Smooth muscle cell of the brain vasculature (primary cell): ENCODE measurements at places on chromosomes 7 and 10.

GRCh38 chr7:45975367-45975766, 54.3 kb upstream of the IGFBP3 start:
- no peak for DNase-seq

DNA sequence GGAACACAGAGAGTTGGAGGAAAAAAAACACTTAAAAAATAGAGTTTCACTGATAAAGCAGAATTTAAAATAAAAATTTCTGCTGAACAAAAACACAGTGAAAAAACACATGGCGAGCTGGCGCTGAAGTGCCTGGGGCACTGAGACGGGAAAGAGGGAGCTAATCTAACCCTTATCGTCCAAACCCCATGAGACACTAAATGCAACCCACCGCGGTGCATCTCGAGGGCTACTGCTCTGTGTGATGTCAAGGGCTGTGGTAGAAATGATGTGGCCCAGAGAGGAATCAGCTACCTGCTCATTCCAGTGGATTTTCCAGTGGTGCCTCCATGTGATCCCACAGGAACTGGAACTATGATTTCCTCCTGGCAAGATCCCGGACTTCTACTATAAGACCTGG, 499.3 kb downstream of the SUGCT start:
- no peak for DNase-seq

GRCh38 chr7:40490603-40490924, 355.8 kb downstream of the SUGCT start:
- DNase-seq: no peak

DNA sequence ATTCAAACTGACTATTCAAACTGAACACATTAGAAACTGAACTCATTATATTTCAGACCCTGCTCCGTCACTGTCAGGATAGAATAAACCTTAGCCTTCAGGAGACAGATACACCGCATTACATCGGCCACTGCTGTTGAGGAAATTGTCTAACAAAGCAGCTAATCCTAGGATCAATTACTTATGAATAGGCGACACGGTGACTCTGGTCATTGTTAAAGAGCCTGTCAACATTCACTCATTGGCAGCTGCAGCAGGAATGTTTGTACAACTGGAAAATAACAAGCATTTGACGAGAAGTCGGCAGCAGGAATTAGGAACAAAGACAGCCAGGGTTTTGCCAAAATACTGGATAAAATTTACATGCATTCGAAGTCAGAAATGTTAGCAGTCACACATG, 112.0 kb upstream of the MKX start:
- no peak for DNase-seq

DNA sequence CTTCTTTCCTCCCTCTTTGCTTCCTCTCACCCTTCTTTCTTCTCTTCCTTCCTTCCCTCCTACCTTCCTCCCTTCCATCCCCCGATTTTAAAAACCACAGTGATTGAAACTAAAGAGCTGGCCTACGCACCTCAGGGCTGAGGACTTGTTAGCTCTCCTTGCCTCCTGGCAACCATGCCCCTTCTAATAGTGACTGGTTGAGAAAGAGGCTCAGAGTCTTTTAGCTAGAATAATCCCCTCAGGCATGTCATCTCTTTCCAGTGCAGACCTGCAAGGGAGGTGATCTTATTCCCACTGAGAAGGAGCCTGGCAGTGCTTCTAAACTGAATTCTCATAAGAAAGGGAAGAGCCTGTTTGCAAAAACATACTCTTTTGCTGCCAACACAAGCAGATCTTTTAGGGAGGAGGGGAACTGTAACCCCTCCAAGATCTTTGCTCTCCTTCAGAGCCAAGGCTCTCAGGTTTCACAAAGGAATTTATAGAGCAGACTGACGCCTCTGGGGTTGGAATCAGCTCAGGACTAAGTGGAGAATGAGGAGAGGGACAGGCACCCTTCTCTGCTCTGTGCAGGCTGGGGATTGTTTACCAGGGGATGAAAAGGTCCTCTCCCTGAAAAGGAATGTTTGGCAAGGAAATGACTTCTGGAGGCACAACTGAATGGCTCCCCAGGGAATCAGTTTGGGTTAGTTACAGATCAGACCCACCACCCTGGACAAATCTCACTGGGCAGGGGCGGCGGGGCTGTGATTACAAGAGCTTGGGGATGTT, 9.4 kb upstream of the ANKRD1 start:
- peak; percentile 63 for DNase-seq

GRCh38 chr10:124166431-124167125, 73.2 kb upstream of the CHST15 start:
- DNase-seq: no peak

GRCh38 chr7:91162436-91162835, 101.8 kb upstream of the FZD1 start:
- no peak for DNase-seq

DNA sequence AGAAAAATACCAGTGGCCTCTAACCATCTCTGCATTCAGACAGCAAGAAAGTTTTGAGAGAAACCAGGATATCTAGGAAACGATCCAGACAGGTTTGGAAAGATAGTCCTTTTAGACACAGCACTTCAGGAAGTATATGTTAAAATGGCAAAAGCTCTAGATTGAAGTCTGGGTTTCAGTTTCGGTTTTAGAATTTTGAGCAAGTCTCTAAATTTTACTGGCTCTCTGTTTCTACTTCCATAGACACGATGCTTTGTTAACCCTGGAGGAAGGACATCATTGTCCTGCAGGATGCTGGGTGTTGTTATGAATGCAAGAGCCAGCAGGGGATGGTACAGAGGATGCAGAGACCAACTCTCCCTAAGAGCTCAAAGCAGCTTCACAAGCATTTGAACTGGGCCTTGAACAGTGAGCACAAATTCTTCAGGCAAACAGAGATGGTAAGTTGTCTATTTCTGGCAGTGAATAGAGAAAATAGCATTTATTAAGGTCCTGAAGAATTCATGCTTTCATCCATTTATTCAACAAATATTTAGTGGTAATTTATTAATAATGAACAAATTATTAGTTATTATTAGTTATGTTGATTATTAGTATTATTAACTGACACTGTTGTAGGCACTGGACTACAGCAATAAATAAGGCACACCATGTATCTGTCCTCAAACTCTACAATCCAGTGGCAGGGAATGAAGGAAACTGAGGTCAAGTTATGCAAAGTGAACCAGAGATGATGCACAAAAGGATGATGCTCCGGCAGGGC, 152.7 kb upstream of the NRP1 start:
- DNase-seq: no peak

- DNase-seq: no peak
Observed at GRCh38 chr10:124129471-124129870, 36.1 kb upstream of the CHST15 start.

GRCh38 chr10:124072106-124072505, 21.3 kb downstream of the CHST15 start:
- DNase-seq: no peak

GRCh38 chr7:80499350-80499953, 12.4 kb downstream of the GNAT3 start:
- peak; percentile 68 for DNase-seq

DNA sequence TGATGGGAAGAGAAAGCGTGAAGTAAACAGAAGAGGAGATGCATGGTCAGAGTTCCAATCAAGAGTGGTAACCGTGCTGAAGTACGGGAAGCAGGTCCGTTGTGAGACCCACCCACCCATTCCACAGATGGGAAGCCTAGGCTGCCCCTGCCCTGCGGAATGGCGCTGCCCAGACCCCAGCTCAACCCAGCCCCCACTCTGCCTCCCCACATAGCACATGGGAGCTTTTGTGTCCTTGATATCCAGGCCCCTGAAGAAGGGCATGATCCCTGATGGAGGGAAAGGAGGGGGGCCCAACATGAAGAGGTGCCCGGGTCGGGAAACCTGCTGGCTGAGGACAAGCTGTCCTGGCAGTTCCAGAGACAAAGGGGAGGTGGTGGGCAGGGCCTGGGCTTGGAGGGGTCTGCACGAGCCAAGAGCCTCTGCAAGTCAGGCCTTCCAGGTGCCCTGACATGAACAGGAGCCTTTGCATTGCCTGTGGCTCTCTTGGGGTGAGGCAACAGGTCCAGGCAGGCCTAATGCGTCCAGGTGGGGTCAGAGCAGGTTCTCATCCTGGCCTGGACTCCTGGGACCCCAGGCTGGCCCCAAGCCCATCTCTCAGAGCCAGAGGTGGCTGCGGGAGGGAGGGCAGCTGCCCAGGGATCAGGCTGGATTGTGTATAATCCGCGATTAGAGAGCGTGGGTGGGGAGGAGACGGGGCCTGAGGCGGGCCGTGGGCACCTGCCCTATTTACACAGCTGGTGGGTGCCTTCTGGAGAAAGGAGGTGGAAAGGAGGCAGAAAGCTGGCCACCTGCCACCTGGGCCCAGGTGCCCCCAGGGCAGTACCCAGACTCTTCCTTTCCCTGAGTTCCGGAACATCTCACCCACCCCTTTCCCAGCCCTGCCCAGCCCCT, 23.5 kb downstream of the YKT6 start:
- DNase-seq: no peak

DNA sequence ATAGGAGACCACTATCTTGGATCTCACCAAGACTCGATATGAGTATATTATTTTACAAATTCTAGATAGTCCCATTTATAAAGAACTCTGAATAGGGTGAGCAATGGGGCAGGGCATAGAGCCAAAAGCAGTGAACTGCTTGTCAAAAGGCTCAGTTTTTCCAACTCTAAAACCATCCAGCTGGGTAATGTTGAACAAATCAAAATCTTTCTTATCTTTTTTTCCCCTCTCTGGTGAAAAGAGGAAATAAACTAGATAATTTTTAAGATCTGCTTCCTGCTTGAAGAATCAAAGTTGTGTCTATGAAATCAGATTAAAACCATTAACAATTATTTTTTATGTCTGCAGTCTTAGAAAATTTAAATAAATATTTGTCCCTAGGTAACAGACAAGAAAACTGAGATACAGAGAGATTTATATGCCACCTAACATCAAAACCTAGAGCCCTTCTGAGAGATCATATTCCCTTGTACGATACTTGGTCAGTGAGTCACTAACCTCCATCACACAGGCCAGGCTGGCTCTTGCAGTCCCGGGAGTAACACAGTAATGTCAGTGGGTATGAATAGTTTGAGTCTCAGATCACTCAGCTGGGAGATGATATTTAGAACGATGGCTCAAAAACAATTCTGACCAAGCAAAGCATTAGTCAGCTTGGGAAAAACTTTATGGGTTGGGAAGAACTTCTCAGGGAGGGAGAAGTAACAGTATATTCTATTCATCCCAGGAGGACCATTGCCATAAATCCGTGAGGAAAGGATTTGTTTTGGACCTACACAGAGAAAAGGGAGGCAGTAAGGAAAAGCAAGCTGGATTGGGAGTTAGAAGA, 178.8 kb downstream of the REEP3 start:
- peak; percentile 87 for DNase-seq

- no peak for DNase-seq
Observed at GRCh38 chr7:140084972-140085371, 22.2 kb upstream of the PARP12 start.

DNA sequence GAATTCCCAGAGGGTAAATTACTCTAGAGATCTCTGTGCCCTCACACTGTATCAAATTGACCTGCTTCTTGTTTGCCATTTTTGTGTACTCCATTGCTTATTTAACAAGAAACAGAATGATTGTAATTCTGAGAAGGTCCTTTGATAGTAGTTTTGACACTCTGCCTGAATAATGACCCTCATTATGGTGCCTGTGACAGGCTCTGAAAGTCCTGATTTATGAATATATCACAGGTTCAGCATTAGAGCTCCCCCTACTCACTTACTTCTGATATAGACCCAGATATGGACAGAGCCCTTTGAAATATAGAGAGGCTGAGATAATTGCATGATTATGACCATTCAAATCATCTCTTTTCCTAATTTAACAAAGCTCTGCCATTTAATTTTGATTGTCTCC, 465.2 kb downstream of the MDFIC start:
- DNase-seq: no peak

DNA sequence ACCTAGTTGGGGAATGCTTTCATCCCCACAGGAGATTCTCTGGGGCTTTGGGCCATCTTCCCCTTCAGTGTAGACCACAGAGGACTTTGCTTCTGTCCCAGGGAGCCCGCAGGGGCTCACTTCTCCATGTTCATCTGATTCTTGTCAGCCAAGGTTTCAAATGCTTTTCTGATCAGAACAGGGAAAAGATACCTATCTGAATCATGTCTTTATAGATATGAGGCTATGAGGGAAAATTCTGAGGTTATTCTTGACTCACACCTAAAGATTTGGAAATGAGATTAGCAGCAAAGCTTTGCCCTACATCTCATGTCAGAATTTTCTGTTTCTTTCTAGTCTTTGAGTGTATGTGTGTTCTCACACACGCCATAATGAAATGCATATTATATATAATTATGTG, 53.3 kb downstream of the FIGNL1 start:
- no peak for DNase-seq

GRCh38 chr10:119360181-119360921, 153.0 kb downstream of the GRK5 start:
- DNase-seq: no peak

GRCh38 chr10:43884501-43885105, 235.9 kb upstream of the ZNF32 start:
- DNase-seq: no peak

DNA sequence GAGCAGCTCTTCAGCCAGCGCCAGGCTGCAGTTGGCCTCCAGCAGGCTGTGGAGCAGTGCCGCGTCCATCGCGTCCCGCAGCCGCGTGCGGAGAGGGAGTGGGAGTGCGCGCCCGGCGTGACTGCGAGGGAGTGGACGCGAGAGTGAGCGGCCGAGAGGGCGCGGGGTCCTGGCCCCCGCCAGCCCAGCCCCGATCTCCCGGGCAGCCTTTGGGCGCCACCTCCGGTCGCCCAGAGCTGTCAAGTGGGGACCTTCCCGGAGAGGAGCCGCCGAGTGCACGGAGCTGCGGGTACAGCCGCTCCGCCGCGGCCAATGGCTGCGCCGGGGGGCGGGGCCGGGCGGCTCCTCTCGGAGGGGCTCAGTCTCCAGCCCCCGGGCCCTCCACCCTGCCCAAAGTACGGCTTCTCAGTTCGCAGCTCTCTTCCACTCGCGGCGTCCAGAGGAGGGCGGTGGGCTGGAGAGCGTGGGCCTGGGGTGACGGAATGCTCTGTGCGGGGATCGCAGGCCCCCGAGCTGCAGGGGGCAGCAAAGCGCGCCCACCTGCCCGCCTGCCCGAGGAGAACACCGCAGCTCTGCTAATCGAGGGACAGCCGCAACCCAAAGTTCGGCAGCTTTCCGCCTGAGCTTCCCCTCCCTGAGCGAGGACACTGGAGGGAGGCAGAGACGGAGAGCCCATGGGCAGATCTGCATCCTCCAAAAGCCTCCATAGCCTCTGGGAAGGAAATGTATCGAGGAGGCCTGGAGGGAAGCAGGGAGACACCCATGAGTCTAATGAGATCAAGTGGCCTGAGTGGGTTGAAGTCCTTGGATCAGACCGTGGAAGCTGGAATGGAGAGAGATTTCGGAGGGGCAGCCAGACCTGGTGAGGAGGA, at the start of gene CRHR2:
Gene CRHR2 (minus strand): TSS at position 245 of the 872 bp plus-strand sequence. CDS start 176 bp downstream, at position 69.
- no peak for DNase-seq

- DNase-seq: no peak
Observed at GRCh38 chr10:18312374-18313139, 172.3 kb downstream of the CACNB2 start.
